ENCODE measurements at places on chromosomes 1 and 21. TPM values are rescaled to one million over a fixed set of nuclear protein-coding genes. Genes with fewer than 3 reads are reported as not detected.

MAGOH gene
- total RNA-seq, result 129 TPM

PPM1J gene
- total RNA-seq, result 0.33 TPM

ELAVL4 gene
- not detected for total RNA-seq

PEX19 gene
- total RNA-seq, result 56.1 TPM

FMO1 gene
- not detected for total RNA-seq

BMP8A gene
- not detected for total RNA-seq

OSCP1 gene
- 2.7 TPM for total RNA-seq

KCNT2 gene
- total RNA-seq, result not detected

CLCA1 gene
- total RNA-seq, result not detected

OR2M3 gene
- total RNA-seq, result not detected

YRDC gene
- 72.4 TPM for total RNA-seq
